ENCODE measurements at places on chromosomes 11 and 22.

DNA sequence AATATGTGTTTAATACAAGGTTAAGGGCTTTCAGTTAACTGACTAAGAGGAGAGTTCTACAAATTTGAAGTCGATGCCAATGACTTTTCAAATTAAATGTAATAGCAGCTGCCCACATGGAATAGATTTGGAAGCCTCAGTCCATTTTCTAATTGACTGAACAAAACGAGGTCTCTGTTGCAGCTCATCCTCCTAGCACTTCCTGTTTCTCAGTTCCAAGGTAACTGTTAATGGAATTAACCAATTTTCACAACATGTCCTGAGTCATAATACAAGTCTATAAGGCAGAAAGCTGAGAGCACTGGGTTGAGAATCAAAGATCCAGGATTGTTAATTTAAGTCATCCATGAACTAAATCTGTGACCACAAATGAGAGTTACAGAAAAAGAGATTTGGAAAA lies 177.2 kb downstream of the OPCML start:
- DNase-seq, result no peak

- DNase-seq, result no peak
Measured at GRCh38 chr22:36337365-36338130, 50.2 kb downstream of the MYH9 start.

- no peak for DNase-seq
Measured at GRCh38 chr11:36507824-36508489, 2.1 kb downstream of the TRAF6 start.

DNA sequence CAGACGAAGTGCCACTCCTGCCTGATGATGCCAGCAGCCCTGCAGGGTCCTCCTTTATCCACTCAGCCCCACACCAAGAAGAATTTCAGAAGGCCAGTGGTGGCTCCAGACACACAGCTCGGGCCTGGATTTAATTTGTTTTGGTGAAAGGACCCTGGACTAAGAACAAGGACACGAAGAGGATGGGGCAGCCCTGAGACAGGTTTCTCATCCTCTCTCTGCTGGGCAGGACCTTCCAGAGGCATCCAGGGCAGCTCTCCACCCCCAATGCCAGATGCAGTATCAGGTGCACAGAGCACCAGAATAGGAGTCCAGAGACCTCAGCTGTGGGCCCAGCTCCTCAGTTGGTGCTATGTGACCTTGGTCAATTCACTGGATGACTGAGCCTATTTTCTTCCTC lies 72.0 kb downstream of the TRIM29 start:
- no peak for DNase-seq

GRCh38 chr11:17600316-17601255 lies 53.5 kb downstream of the OTOG start:
- DNase-seq, result no peak

GRCh38 chr11:44427432-44427831 lies 117.5 kb upstream of the ALX4 start:
- no peak for DNase-seq

GRCh38 chr11:130187096-130187495 lies 27.5 kb downstream of the ST14 start:
- no peak for DNase-seq

- no peak for DNase-seq
Measured at GRCh38 chr11:61969838-61970662, 2.6 kb upstream of the FTH1 start.

- no peak for DNase-seq
Measured at GRCh38 chr11:102223859-102224258, 93.4 kb upstream of the BIRC3 start.

- no peak for DNase-seq
Measured at GRCh38 chr11:11082646-11083045, 224.8 kb upstream of the ZBED5 start.

DNA sequence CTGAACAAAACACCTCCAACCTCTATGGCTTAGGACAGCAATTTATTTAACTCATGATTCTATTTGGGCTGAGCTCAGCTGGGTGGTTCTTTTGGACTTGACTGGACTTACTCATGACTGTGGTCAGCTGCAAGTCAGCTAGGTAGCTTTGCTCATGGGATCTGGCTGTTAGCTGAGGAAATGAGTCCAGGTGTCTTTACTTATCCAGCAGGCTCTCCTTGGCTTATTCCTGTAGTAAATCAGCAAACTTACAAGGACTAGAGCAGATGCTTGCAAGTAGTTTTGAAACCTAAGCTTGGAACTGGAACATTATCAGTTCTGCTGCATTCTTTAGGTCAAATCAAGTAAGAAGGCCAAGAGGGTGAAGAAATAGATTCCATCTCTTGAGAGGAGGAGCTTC lies 8.0 kb upstream of the HIKESHI start:
- DNase-seq, result no peak

GRCh38 chr11:106400949-106401570 lies 323.6 kb downstream of the AASDHPPT start:
- no peak for DNase-seq
